T-helper 1 cell treated with Interleukin-12 subunit alpha and Interleukin-12 subunit beta and Interleukin-4 antibody, amounts not matched to agents 30 ng/mL and 1 ng/mL, for 36 hours (primary cell): ENCODE measurements at places on chromosomes 12 and 14. TPM values are rescaled to one million over a fixed set of nuclear protein-coding genes. Genes with fewer than 3 reads are reported as not detected.

Gene LALBA
- not detected in 2 replicates for total RNA-seq

Gene C12orf54
- not detected in 2 replicates for total RNA-seq

Gene MMP17
- 0.64 and 0.66 TPM in 2 replicates for total RNA-seq

Gene STAT2
- total RNA-seq: 239 and 243 TPM in 2 replicates

Gene RNASE3
- not detected in 2 replicates for total RNA-seq

Gene KRT80
- not detected in 2 replicates for total RNA-seq

Gene SLC6A13
- total RNA-seq: 0.78 and 0.95 TPM in 2 replicates

Gene HCAR1
- 2.0 and 2.4 TPM in 2 replicates for total RNA-seq

Gene FGD4
- total RNA-seq: 0.20 and 0.39 TPM in 2 replicates
